ENCODE measurements at places on chromosomes 4 and X.

- DNase-seq = no peak
Measured at GRCh38 chr4:177077095-177077971, 232.3 kb upstream of the NEIL3 start.

- no peak for DNase-seq
Measured at GRCh38 chrX:38919202-38919601, 117.9 kb downstream of the MID1IP1 start.

- no peak for DNase-seq
Measured at GRCh38 chrX:6149060-6149872, 79.4 kb downstream of the NLGN4X start.

GRCh38 chrX:38807873-38808272 lies 6.6 kb downstream of the MID1IP1 start:
- DNase-seq = no peak

DNA sequence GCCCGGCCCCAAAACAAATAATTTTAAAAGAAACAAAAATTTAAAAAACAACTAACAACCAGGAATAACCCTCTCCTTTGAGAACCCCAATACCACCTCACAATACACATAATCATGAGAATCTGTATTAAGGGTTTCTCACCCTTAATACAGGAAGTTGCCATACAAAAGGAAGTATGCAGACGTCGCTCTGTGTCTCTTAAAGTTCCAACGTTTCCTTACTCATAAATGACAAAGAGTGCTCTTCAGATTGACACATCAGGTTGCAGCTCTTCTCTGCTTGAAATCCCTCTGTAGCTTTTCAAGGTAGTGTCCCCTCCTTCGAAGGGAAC lies 73.9 kb upstream of the IRF2 start:
- DNase-seq = no peak

DNA sequence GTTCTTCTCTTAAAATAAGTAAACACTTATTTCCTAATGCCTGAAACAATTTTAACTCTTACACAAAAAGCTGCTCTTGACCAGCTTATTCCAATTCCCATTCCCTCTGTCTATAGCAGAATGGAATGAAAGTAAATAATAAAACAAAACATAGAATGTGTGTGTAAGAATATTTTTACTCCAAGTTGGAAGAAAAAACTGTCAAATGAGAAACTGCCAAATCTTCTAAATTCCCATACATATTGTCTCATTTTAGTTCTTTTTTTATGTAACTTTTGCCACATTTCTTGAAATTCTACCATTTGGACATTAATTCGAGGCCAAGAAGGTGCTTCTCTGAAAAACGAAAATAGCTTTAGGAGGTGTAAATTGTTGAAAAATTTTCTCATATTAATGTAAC lies 477.1 kb downstream of the FAT4 start:
- no peak for DNase-seq

DNA sequence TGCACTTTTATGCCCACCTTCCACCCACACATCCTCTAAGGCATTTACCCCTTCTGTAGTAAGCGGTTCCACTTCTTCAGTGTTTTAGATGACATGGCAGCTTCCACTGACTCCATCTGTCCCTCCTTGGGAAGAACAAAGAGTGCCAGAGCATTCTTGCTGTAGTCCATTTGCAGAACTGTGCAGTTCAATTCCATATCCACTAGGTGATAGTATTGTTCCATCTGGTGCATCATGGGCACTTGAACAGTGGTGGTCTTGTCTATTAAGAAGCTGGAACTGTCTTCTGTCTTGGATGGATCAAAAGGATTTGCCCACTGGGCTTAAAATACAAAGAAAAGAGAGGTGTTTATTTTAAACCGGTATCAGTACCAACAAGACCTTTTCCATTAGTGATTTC lies 3.5 kb downstream of the SERPINA7 start:
- no peak for DNase-seq

DNA sequence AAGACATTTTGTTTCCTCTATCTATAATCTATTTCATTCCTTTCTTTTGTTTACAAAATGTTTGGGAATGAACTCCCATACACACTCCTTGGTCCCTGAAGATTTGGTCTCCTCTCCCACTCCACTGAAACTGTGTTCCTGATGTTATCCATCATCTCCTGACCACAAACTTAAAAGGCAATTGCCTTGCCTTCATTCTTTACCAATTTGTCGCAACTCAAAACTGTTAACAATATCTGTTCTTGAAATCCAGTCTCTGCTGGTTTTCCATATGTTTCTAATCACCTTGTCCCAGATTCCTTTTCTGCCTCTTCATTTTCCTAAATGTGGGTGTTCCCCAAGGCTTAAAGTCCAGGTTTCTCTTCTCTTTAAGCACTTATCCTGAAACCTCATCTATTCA lies 262.2 kb upstream of the TTC29 start:
- DNase-seq = no peak

GRCh38 chrX:153371256-153371655 lies 29.9 kb downstream of the PNMA6E start:
- DNase-seq = no peak

- DNase-seq = no peak
Measured at GRCh38 chr4:102352781-102353180, 7.5 kb upstream of the SLC39A8 start.

- DNase-seq = peak; percentile 40
Measured at GRCh38 chr4:95835672-95836071, 4.2 kb upstream of the PDHA2 start.

DNA sequence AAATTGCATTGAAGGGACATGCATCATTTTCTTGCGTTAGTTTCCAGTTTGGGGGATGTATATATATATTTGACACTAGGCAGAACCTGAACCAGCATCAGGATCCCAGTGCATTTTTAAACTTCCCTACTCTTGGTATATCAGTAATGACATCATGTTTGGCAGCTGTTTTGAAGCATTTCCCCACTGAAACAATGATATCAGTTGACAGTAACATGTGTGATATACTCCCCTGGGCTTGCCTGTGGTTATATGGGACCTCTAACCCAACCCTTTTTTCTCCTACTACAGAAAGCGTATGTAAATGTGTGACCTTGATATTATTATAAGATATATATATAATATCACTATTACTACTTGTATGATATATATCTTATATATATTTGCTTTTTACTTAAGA lies 225.9 kb upstream of the CASK start:
- no peak for DNase-seq

GRCh38 chr4:150699599-150699998 lies 117.6 kb downstream of the MAB21L2 start:
- no peak for DNase-seq

- no peak for DNase-seq
Measured at GRCh38 chr4:8171984-8172924, 13.6 kb upstream of the ABLIM2 start.

Data from WTC11 (cell line).